ENCODE measurements at places on chromosomes 13 and 19.

DNA sequence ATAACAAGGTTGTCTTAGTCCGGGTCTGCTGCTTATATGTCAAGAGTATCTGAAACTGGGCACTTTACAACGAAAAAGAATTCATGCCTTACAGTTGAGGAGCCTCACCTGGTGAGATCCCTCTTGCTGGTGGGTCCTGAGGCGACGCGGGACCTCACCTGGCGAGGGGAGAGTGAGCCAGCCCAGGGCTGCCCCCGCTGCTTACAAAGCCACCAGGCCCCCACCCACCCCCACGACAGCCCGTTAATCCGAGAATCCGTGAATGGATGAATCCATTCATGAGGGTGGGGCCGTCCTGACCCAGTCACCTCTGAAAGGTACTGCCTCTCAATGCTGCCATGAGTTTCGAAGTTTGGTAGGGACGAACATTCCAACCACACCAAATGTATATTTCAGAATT is 54.0 kb upstream of the F7 start:
- DNase-seq = no peak

GRCh38 chr13:44967704-44968433 is 21.4 kb downstream of the NUFIP1 start:
- DNase-seq = no peak

GRCh38 chr19:48405850-48406249 is 12.4 kb downstream of the GRIN2D start:
- no peak for DNase-seq

DNA sequence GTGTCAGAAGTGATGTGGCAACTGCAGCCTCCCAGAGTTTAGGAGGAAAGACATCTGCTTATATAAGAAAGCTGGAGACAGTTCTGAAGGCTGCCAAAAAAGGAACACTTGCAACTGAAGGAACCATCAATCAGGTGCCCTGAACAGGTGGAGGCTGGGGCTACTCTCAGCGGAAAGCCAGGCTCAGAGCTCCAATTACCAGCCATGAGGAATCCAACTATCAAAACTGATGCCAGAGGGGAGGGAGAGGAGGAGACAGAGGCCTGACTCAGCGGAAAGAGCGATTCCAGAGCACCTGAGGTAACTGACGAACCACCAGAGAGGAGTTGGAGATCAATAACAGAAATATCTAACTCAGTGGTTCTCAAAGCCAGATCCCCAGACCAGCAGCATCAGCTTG is 24.3 kb downstream of the LEUTX start:
- no peak for DNase-seq

- DNase-seq = no peak
Observed at GRCh38 chr19:46530636-46531035, 35.0 kb upstream of the PNMA8B start.

- no peak for DNase-seq
Observed at GRCh38 chr13:114077933-114078325, 54.5 kb downstream of the RASA3 start.

GRCh38 chr13:98089246-98089645 is 53.6 kb upstream of the FARP1 start:
- no peak for DNase-seq

GRCh38 chr19:39497996-39498797 is 550 bp upstream of the DLL3 start:
- DNase-seq = peak; percentile 99

DNA sequence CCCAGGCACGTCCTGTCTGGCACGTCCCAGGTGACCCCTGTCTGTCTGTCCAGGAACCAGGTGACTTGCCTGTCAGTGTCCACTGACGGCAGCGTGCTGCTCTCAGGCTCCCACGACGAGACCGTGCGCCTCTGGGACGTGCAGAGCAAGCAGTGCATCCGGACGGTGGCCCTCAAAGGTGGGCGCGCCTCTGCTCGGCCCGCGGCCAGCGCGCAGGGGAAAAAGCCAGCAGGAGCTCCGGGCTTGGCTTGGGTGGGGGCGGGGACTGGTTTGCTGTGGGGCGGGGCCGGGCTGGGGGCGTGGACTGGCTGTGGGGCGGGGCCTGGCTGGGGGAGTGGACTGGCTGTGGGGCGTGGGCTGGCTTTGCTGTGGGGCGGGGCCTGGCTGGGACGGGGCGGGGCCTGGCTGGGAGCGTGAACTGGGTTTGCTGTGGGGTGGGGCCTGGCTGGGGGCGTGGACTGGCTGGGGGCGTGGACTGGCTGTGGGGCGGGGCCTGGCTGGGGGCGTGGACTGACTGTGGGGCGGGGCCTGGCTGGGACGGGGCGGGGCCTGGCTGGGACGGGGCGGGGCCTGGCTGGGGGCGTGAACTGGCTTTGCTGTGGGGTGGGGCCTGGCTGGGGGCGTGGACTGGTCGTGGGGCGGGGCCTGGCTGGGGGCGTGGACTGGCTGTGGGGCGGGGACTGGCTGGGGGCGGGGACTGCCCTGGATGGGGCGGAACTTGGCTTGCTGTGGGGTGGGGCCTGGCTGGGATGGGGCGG is 7.2 kb downstream of the WDR18 start:
- no peak for DNase-seq

DNA sequence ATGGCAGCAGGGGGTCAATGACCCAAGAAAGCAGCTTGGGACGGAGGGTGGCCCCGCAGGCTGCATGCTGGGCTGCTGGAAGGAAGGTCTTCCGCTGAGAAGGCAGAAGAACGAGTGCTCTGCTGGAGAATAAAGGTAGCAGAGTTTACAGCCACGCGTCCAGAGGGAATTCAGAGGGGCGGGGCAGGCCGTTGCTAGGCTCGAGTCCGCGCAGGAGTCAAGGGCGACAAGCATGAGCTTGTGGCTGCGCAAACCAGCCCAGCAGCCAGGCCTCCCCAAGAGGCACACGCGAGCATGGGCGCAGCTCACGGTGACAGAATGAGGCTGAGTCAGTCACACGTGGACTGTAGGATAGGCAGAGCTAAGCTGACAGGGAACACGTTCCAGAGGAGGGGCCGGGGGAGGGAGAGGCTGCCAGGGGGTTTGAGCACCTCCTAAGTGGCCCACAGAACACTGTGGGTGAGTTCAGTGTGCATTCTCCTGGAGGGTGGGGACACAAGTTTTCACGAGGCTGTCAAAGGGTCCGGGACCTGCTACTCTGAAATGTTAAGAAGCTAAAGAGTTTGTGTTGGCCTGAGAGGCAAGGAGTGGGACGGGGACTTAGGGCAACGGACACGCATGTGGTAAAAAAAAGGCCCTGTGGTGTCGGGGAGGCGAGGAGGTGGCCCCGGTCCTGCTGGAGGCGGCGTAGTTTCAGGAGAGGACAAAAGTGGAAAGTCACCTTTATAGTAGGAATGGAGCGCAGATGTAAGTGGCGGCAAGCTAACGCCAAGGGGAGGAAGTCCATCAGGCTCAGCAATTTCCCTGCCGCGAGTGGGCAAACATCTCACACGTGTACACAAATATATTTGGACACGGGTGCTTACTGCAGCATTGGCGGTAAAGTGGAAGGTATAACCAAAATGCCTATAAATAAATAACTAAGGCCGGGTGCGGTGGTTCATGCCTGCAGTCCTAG is 17.7 kb downstream of the RFX2 start:
- DNase-seq = no peak

GRCh38 chr19:1747285-1748114 is 5.8 kb upstream of the ONECUT3 start:
- DNase-seq = peak; percentile 96

DNA sequence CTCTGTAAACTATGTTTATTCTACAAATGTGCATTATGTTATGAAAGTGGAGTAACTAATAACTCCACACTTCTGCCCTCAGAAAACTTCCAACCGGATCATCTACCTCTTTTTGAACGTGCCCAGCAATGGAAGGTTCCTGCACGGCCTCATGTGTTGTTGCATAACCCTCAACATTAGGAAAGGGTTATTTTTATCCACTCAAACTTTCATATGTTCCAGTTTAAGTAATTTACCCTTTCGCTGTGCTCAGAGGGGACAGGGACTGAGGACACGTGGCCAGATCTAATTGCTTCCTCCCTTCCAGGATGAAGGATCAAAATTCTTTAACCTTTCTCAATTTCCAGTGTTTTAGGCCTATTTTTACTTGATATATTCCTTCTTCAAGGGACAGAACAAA is 29.6 kb downstream of the IRS2 start:
- DNase-seq = no peak

DNA sequence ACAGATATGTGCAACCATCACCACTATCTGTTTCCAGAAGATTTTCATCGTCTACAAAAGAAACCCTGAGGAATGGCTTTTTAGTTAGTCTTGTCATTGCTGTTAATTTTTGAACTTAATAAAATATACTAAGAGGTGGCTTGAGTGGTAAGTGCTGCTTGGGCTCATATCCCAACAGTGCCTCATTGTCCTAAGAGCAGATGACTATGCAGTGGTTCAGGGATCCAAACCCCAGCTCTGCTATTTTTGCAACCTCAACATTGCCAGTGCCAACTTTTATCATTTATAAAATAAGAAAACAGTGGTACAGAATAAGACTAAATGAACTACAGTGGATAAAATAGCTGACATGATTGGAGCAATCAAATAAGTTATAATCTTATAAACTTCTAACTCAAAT is 123.2 kb upstream of the SLC7A1 start:
- DNase-seq = no peak

GRCh38 chr19:35011737-35012682 is 11.9 kb downstream of the GRAMD1A start:
- DNase-seq = no peak

- DNase-seq = no peak
Observed at GRCh38 chr13:36059321-36059720, 71.9 kb downstream of the DCLK1 start.

DNA sequence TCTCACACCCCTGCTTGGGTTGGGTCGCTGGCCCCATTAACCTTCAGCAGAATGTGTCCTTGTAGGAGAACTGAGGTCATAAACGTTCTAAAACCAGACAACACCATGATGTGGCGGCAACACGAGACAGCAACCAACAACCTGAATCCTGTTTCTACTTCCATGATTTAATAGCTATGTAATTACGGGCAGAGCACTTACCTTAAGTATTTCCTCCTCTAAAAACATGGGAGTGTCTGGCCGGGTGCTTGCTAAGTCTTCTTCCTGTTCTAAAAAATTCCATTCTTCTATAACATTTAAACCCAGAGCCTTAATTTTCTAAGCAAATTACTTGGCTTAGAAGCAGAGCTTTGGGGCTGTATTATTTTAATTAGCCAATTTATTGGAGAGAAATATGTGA is 33.5 kb upstream of the IRS2 start:
- no peak for DNase-seq

GRCh38 chr19:23783636-23784035 is 24.9 kb upstream of the ZNF681 start:
- no peak for DNase-seq

DNA sequence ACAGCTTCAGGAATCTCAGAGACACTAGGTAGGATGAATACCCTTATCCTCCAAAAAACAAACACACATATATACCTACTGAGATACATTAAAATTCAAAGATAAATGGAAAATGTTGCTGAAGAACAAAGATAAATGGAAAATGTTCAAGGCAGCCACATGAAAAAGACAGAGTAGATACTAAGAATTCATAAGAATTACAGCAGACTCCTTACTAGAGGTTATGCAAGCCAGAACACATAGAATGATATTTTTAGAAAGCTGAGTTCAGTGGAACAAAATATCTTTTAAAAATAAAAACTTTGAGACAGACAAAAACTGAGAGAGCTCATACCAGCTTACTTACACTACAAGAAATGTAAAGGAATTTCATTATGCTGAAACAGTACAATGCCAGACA is 35.6 kb downstream of the UCHL3 start:
- DNase-seq = no peak

DNA sequence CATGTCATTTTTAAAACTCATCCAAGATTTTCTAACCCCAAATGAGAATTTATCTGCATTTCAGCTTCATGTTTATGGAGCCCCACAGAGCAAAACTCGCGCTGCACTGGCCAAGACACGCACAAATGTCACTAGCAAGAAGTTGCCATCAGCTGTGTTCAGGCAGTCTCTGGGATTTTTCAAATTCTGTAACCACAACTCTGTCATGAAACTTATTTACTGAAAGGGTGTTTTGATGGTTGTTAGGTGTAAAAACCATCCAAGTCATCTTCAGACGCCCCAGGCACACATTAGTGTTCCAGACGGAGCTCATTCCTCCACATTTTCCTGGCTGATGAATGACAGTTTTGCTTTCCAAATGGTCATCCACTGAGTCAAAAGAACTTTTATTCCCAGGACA is 63.4 kb downstream of the SLC7A1 start:
- no peak for DNase-seq

DNA sequence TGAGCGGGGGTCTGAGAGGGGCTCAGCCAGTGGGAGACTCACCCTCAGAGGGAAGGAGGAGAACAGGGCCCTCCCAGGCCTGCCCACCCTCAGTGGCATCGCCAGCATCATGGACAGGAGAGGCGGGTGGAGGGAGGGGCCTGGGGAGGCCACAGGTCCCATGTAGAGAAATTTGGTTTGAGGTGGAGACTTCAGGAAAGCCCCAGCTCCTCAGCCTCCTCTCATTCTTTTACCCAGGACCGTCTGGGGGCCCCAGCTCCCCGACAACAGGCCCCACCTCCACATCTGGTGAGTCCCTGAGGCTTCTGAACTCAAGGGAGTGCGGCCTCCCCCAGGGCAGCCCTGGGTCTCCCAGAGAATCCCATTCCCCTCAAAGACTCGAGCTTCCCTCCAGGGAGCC is 3.1 kb downstream of the LILRB1 start:
- DNase-seq = no peak

- no peak for DNase-seq
Observed at GRCh38 chr13:38093425-38093824, 223.9 kb upstream of the TRPC4 start.

DNA sequence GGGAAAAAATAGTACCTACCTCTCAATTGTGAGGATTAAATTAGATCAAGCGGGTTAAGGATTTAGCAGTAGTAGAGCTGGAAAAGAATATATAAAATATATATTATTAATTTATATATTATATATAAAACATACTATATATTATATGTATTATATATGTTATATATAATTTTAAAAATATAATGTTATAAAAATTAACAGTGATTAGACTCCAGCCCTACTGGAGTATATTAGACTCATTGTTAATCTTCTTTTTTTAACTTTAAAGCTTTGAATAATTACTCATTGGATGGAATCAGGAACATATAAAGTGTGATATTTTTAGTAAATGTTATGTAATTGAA is 380 bp upstream of the MRPL54 start:
- DNase-seq = no peak

GRCh38 chr13:28137596-28137995 is 749 bp upstream of the PAN3 start:
- DNase-seq = no peak

- no peak for DNase-seq
Observed at GRCh38 chr13:95903569-95903968, 149.6 kb downstream of the UGGT2 start.
